ENCODE measurements at places on chromosomes 4 and X. TPM values are rescaled to one million over a fixed set of nuclear protein-coding genes. Genes with fewer than 3 reads are reported as not detected.

GAGE12E gene
- not detected for total RNA-seq

DNA sequence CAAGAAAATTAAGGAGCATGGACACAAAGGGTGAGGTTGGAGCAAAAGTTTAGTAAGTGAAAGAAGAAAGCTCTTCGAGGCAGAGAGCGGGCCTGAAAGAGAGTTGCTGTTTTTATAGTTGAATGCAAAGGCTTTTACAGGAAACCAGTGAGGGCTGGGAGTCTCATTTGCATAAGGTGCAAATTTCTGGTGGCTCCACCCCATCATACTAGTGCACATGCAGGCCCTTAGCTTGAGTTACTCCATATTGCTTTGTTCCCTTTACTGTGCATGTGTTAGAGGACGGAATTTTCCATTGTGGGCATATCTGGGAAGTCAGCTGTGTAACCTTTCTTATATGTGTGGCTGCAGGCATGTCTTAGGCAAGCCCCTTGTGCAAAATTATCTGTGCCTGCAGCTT lies 48.0 kb downstream of the CPE start:
- no peak for DNase-seq

DNA sequence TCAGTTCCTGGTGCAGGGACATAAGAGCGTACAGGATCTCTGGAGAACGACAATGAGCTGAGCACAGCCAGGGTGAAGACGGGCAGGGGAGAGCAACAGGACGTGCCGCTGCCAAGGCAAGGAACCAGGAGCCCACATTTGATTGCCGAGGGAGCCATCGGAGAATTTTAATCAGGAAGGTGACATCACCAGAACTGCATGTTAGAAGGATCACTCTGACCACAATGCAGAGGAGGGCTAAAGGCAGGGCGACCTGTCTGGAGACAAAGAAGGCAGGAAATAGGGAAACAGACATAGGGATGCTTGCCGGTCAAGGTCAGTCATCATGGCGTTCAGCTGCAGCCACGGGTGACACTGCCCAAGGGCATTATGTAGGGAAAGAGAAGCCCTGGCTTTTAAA lies 81.4 kb downstream of the RBM47 start:
- DNase-seq: no peak

- no peak for DNase-seq
These were observed 86.2 kb downstream of the MAMLD1 start for GRCh38 chrX:150449313-150449712.

DNA sequence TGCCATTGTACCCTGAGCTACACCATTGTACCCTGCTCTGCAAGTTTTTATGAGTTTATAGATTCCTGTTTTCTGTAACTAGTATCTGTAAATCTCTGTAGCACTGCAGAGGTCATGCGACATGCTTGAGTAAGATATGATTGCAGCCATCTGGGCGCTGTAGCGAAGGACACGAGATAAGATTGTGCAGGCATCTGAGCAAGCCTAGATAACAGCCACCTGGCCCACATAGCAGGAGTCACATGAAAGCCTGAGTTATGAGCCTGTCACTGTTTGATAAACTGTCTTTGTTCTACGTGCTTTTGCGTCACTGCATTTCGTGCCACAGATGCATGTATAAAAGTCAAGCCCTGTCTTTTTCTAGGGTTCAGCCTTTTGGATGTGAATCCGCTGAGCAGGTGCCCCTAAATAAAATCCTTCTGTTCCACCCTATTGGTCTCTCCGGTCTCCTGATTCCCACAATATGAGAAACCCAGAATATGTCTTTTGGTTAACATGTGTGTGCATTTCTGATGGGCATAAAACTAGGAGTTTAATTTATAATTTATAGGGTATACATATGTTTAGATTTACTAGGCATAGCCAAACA lies 327.6 kb upstream of the MAOA start:
- no peak for DNase-seq

DNAJB14 gene
- 61.7 TPM for total RNA-seq

GRCh38 chr4:13538427-13538973 lies 5.8 kb downstream of the NKX3-2 start:
- DNase-seq: no peak

DNA sequence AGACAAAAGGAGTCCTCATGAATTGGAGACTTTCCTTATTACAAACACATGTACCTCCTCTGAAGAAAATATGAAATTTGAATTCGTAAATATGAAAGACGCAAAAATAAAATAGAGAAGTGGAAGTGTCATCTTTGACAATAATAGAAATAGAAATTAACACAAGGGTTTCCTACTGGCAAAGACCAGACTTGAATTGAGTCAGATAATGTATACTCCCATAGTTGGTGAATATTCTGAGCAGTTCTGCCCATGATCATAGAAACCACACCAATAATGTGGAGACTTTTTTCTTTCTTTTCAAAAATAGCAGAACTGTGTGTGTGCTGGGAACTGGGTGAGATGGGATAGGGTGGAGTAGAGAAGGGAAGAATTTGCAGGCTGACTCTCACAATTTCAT lies 277.7 kb upstream of the TET2 start:
- DNase-seq: no peak

GRCh38 chrX:138711399-138712347 lies at the start of gene FGF13:
Gene FGF13, minus strand, starts transcription at chrX:138711717. Its CDS starts 714 bp downstream, at chrX:138711003.
- peak; percentile 49 for DNase-seq

CYLC1 gene
- total RNA-seq: not detected

- DNase-seq: no peak
These were observed 220.3 kb upstream of the TENM3 start for GRCh38 chr4:182022909-182023308.

GRCh38 chr4:39259571-39260330 lies 77.4 kb downstream of the WDR19 start:
- DNase-seq: no peak

WNK3 gene
- 1.8 TPM for total RNA-seq

GRCh38 chrX:48779399-48779798 lies 7.0 kb upstream of the GATA1 start:
- DNase-seq: no peak

DNA sequence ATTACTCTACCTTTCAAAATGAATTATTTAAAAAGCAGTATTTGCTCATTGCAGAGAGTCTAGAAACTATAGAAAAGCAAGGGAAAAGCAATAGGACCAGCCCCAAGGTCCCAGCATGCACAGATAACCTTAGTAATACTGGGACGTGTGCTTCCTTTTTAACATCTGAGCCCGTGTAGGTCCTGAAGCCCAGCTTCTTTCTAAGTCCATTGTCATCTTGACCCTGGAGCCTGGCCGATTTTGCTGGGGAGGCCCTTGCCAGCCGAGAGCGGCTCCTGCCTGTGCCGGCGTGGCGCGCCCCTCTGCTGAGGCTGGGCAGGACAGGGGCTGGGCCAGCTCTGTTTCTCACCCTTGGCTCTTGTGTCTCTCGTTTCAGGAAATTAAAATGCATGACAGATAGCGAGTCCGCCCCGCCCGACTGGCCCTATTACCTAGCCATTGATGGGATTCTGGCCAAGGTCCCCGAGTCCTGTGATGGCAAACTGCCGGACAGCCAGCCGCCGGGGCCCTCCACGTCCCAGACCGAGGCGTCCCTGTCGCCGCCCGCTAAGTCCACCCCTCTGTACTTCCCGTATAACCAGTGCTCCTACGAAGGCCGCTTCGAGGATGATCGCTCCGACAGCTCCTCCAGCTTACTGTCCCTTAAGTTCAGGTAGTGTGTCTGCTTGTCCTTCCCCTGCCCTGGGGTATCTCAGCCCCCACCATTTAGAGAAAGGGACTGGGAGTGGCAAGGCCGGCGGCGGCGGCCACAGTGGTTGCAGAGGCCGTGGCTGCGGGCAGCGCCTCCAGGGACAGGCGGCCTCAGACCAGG lies 4.1 kb downstream of the MSANTD1 start:
- peak; percentile 57 for DNase-seq

- DNase-seq: no peak
These were observed 6.9 kb downstream of the CYTL1 start for GRCh38 chr4:5012244-5012898.
